Adrenal gland (tissue), 19 donors: ENCODE measurements at places on chromosomes 7 and 10. TPM values are rescaled to one million over a fixed set of nuclear protein-coding genes. Genes with fewer than 3 reads are reported as not detected.

Gene PRSS1
- not detected for total RNA-seq

Gene CDHR1
- 2.8 TPM for total RNA-seq

Gene GDF2
- total RNA-seq: not detected

Gene ZNF777
- total RNA-seq: 11.8 TPM

Gene ANLN
- total RNA-seq: 3.0 TPM

Gene LMOD2
- total RNA-seq: not detected

Gene SLIT1
- 0.27 TPM for total RNA-seq

DNA sequence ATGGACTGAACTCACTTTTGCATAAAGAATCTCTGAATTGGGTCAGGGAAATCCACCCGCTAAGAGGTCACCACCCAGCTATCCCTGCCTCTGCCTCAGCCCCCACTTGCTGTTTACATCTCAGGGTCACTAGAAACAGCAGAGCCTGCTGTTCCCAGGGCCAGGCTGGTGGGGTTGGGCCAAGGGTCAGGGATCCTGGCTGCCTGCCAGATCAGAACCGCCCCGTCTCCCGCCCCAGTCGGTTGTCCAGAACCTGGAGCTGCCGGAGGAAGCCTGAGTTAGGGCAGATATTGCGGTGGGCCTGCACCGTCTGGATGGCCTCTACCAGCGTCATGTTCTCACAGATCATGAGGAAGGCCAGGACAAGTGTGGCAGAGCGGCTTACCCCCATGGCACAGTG is 17.0 kb upstream of the SAMD8 start:
- DNase-seq: no peak

GRCh38 chr10:70889291-70889690 is 926 bp upstream of the PCBD1 start:
- DNase-seq: no peak

DNA sequence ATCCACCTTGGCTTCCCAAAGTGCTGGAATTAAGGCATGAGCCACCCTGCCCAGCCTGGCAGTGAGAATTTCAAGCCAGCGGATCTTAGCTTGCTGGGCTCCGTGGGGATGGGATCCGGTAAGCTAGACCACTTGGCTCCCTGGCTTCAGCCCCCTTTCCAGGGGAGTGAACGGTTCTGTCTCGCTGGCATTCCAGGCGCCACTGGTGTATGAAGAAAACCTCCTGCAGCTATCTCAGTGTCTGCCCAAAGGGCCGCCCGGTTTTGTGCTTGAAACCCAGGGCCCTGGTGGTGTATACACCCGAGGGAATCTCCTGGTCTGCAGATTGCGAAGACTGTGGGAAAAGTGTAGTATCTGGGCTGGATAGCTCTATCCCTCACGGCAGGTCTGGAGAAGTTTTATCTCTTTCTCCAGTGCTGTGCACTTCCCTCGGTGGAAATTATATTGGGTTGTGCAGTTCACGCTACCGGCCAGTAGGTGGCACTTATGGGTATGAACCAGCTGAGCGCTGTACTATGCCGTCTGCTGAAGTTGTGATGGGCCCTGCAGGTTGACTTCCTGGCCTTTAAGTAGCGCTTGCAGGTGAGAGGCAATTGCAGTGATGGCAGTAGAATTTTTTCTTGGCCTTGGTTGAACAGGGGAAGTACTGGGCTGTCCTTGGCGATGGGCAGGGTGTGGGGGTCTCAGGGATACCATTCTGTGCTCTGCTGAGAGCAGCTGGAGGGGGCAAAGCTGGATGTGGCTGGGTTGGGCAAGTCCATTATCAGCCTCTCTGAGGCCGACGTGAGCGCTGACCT is 138.0 kb upstream of the MTPN start:
- DNase-seq: peak; percentile 42

DNA sequence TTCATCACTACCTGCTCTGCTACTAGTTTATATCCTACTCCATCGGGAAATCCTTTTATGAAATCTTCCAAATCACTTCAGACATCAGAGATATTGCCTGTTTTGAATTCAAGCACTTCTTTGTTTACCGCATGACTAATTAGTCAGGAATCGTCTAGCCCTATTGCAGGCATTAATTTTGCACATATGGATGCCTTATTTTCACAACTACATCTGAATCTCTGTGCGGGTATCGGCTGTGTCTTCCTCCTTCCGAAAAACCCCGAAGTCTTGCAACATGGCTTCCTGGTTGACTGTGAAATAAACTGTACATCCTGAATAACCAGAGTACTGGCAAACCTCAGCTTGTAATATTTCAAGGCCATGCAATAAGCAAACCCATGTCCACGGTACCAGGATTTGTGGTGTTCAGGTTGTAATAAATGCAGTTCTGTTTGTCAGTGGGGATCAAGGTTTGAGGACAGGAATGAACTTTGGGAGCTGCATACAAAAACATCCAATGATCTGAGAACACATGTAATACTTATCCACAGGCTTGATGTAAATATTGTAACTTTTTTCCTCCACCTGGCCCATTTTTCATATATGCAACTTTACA is 642.1 kb downstream of the PARD3 start:
- no peak for DNase-seq

GRCh38 chr10:16570731-16571130 is 49.1 kb upstream of the C1QL3 start:
- DNase-seq: no peak

DNA sequence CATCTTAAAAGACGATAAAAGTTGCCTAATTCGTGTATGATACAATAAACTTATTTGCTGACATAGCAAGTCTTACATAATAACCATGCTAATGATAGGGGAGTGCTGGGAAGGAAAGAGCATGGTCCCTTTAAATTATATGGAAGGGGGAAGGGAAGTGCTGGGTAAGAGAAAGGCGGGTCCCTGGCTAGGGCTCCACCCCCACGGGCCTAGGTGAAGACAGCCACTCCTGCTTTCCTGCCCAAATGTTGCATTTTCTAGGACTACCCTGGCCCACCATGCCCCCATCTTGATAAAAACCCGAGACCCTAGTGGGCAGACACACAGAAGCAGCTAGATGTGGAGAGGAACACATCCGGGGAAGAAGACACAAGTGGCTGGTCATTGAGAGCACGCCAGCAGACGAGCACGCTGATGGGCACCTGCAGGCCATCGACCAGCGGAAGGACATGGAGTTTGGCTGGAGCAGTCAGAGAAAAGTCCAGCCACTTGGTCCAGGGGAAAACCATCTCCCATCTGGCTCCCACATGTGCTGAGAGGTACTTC is 328.7 kb downstream of the ARL4A start:
- no peak for DNase-seq

DNA sequence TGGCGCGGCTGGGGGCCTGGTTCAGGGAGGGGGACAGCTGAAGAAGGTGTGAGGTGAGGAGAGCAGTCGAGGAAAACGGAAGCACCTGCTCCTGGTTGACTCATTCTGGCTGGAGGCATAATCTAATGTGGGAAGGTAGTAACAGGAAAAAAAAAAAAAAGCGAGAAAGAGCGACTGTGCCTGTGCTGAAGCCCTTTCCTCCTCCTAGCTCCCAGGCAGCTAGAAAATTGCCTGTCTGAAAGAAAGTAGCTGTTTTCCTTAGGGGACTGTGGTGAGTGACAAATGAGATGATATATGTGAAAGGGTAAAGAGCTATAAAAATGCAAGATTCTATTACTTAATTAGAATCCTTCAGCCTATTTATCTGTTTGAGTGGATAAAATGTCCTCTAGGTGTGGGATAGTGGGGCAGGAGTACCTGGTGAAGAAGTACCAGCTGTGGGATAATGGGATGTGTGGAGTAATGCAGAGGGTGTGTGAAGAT is 4.9 kb upstream of the MEST start:
- no peak for DNase-seq

DNA sequence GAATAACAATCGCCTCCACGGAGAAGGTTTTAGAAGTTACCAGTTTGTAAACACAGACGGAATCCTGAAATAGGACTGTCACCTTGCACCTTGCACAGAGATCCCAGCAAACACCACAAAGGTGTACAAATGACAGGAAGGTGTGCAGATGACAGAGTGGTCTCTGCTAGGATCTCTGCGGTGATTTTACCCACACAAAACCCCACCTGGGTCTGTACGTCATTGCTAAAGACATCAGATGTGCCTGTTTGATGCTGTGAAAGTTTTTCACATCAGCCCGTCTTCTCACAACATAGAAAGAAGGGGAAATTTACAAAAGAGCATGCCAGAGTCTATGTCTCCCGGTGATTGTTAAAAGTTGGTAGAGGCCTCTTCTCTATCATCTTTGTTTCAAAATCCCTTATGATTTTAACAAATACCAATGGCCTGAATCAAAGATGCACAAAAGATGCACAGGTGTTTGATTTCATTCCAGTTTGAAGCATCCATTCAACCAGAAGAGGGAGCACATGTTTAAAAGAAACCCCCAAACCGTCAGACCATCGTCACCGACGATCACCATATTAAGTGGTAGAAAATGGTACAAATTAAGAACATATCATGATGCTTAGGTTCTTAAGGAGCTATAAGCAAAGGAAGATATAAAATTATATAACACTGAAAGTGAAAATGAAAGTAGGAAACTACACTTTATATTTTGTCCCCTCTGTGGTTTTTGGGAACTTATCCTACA is 576.5 kb downstream of the PTPRN2 start:
- no peak for DNase-seq

GRCh38 chr10:50360077-50360850 is 108.9 kb upstream of the ASAH2 start:
- no peak for DNase-seq

DNA sequence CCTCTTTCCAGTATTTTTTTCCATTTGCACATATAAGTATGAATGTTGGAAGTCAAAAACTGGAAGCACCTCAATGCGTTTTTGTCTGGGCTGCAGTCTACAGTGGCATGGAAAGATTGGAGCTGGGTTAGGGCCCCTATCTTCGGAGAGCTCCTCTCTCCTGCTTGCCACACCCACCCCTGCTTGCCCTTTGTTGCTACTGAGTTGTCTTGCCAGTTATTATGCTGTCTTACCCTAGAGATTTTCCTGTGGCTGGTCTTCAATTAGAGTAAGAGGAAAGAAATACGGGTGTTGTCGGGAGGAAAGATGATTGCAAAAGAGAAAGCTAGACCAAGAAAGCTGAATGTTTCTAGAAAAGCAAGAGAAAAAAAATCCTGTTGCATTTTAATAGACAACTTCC is 228.9 kb upstream of the CELF2 start:
- DNase-seq: no peak

DNA sequence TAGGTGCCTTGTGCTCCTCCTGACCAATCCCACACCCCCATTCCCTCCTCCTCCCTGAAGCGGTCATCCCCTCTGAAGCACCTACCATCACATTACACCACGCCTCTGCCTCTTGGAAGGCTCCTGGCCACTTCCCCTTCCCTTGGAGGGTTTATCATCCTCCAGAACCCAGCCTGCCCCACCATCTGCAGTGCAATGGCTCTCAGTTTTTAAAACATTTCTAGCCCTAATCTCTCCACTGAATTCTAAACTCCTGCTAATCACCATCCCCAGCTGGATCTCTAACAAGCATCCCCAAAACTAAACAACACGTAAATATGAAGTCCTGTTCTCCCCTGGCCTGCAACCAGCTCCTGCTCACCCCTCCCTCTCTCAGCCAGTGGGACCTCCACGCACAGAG is 70.6 kb downstream of the PIP4K2A start:
- no peak for DNase-seq

DNA sequence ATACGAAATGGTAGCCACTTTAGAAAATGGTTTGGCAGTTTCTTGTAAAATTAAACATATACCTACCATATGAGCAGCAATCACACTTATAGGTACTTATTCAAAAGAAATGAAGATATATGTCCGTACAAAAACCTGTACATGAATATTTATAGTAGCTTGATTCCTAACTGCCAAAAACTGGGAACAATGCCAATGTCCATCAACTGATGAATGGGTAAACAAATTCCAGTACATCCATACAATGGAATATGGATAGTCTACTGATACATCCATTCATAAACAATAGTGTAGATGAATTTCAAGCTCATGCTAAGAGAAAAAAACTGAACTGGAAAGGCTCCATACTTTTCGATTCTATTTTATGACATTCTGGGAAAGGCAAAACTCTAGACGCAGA is 68.5 kb downstream of the AGK start:
- no peak for DNase-seq

DNA sequence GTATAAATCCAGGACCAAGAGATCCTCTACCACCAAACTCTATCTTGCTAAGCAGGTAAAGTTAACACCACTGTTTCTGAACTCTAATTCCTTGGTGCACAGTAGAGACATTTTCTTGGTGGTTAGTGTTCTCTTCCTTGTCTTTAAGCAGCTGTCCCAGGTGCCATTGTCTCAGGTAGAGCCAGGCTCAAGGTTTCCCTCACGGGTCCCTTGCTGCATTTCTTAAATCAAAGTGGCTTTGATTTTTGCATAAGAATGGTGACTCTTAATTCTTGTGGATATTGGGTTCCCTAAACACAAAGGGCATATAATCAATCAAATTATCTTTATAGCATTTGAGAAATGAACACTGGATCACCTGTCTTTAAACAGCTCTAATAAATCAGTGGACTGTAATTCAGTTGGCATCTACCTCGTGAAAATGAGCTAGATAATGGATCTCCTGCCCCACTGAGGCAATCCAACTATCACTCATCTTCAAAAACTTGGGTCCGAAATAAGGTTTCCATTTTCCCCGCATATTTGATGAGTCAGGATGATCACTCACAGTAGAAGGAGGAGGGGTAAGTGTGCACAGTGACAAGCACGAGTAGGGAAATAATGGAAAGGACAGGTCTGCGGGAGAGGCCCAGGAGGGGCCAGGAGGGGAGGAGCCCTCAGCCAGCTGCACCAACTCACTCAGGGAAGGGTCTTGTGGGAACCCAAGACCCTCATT is 2.4 kb downstream of the ABCC2 start:
- no peak for DNase-seq

GRCh38 chr7:105715528-105715927 is 134.2 kb upstream of the EFCAB10 start:
- DNase-seq: no peak

DNA sequence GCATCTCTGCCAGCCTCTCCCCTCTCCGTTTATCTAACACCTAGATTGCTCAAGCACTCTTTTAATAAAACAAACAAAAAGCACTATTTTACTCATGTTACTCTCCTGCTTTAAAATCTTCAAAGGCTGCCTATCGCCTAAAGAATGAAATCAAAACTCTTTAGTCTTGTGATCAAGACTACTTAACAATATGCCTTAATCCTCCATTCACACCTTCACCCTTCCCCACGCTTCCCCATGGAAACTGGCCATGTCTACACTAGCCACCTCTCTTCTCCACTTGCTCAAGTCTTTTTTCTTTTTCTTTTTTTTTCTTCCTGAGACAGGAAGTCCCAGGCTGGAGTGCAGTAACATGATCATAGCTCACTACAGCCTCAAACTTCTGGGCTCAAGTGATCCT is 47.8 kb upstream of the TMEM213 start:
- DNase-seq: no peak

DNA sequence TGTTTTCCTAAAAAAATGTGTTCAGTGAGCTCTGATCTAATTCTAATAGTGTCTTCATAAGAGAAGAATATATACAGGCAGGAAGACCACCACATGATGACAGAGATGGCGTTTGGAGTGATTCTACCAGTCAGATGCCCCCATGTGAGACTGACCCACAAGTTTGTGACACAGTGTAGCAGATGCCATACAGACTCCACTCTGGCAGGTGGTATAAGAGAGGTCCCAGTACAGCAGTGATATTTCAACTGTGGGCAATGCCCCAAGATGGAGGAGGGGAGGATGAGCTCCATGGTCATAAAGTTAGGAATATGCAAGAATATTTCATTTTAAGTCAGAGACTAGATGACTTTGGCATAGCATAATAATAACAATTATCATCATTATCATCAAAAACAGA is 1022.6 kb downstream of the KCNMA1 start:
- no peak for DNase-seq
